Activated CD4-positive, CD25-positive, alpha-beta regulatory T cell treated with anti-CD3 and anti-CD28 coated beads, Interleukin-2, amount 50 U/mL, for 72 hours (primary cell): ENCODE measurements at places on chromosomes 3 and 15.

DNA sequence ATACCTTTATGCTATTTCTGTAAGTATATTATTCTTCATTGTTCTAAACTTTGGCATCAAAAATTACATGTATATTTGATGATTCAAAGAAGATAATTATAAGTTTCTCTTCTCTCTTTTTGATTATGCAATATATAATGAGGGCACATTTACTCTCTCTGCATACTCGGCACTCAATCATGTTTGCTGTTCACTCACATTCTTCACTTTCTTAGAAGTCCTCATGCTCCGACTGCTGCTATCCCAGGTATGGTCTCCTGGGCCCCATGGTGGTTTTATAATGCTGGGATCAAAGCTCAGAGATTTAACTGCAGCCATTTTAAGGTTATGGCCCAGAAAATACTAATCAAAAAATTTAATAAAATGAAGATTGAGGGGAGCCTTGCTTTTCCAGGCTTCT lies 529.7 kb upstream of the IL12A start:
- DNase-seq: no peak

DNA sequence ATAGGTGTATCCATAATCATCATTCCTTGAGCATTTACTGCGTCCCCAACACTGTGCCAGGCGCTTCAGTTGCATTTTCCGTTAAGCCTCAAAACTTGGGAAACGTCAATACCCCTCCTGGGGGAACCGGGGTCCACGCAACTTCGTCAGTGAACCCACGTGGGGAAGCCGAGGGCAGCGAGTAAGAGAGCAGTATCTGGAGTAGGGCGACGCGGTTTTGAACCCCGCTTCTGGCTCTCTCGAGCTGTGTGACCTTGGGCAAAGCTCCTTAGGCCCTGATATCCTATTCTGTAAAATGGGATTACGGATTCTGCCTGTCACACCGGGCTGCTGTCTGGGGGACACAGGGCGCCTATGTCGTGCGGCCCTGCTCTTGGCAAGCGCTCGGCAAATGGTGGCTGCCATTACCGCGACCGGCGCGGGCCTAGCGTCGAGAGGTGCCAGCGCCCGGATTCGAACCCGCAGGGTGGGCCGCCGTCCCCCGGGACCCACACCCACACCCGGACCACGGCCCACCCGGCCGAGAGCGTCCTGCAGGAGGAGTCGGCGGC lies 590 bp downstream of the POLG start:
- DNase-seq: no peak

GRCh38 chr3:126487151-126487771 lies 11.6 kb upstream of the ZXDC start:
- no peak for DNase-seq

DNA sequence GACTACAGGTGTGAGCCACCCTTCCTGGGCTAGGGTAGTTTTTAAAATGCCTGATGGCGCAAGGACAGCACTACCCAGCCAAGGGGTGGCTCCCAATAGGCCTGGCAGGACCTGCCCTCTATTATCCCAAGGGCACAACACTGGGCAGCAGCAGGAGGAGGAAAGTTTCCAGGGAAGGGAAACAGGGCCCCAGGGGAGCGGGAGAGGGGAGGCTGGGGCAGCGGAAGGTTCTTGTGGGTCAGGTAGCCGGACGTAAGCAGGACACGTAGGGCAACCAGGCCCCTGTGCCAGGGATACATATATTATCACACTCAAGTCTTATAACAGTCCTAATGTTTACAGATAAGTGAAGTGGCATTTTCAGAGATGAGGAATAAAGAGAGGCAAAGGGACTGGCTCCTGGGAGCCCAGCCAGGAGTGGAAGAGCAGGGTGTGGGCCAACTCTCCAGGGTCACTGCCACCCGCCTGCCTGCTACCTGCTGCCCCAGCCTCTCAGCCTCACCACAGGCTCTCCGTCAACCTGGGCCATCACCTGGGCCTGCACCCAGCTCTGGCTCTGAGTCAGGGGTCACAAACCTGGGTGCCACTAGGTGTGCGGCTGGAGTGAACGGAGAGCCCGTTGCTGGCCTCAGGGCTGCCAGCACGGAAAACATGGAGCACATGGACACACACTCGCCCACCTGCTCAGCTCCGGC lies 73.2 kb upstream of the SNRPA1 start:
- no peak for DNase-seq

DNA sequence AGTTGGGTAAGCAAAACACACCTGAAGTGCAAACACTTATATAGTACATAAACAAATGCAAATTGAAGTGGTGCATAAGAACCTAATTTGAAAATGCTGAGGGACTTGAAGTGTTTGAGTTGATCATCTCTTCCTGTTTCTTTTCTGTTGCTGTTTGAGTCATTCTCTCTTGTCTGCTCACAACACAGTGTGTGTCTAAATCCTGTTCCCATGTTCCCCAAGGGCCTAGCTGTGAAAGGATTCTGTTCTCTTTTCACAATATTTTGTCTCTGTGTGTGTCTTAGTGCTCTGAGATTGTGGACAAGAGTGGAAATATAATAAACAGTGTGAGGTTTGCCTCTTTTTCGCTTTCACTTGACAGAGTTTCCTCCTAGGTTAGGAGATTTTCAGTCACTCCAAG lies 6.1 kb downstream of the CD96 start:
- no peak for DNase-seq
